ENCODE measurements at places on chromosomes 6 and 20.

GRCh38 chr6:122798099-122798641 is 9.1 kb downstream of the SMPDL3A start:
- no peak for DNase-seq

GRCh38 chr6:167481307-167481926 is 156.5 kb downstream of the TTLL2 start:
- DNase-seq, result no peak

DNA sequence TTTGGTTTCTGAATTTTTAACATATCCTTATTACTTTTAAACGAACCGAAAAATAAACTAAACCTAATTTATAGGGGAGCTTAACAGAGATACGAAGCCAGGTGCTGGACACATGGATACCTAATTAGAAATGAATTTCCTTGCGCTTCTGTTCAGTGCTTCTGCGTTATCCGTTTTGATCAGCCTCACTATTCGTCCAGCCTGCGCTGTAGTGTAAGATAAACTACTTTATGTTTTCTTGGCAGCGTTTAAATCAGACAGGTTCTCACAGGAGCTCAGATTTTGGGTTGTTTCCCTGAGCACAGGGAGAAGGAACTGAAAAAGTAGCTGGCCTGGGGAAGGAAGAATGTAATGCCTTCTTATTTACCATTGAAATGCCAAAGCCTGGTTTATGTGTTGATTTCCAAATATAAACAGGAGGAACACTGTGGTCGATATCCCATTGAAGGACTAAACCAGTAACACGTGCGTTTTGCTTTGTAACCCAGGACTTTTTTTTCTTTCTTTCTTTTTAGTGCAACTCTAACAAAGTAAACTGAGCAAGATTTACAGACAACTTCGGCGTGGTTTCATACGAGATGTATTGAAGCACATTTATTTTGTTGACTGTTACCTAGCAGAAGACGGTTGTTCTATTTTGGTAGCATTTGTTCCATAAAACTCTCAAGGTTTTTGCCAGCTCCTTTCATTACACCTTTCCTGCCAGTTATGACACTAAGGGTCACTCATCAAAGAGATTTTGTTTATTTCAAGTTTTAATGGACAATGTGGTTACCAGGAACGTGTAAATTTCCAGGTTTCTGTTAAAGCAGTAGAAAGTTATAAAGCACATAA is 214.8 kb upstream of the HEY2 start:
- DNase-seq, result no peak

- no peak for DNase-seq
Observed at GRCh38 chr6:158206740-158207421, 38.7 kb downstream of the GTF2H5 start.

GRCh38 chr6:68046756-68047155 is 588.3 kb upstream of the ADGRB3 start:
- no peak for DNase-seq

- no peak for DNase-seq
Observed at GRCh38 chr6:42315991-42316970, 98.6 kb upstream of the MRPS10 start.

- DNase-seq, result no peak
Observed at GRCh38 chr6:87755708-87756671, 54.0 kb upstream of the AKIRIN2 start.

DNA sequence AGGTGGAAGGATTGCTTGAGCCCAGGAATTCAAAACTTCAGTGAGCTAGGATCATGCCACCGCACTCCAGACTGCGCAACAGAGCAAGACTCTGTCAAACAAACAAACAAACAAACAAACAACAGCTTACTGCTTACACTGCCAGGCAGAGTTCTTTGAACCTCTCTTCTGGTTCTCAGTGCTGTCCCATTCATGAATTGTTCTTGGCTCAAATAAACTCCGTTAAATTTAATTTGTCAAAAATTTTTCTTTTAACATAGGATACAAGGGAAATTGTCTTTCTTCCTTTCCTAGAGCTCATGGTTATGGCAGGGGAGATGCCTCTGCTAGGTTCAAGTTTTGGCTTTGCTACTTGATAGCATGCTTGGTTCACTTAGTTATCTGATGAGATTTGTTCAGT is 29.7 kb upstream of the RFPL4B start:
- no peak for DNase-seq

GRCh38 chr6:4100655-4101054 is 21.7 kb upstream of the FAM217A start:
- no peak for DNase-seq

DNA sequence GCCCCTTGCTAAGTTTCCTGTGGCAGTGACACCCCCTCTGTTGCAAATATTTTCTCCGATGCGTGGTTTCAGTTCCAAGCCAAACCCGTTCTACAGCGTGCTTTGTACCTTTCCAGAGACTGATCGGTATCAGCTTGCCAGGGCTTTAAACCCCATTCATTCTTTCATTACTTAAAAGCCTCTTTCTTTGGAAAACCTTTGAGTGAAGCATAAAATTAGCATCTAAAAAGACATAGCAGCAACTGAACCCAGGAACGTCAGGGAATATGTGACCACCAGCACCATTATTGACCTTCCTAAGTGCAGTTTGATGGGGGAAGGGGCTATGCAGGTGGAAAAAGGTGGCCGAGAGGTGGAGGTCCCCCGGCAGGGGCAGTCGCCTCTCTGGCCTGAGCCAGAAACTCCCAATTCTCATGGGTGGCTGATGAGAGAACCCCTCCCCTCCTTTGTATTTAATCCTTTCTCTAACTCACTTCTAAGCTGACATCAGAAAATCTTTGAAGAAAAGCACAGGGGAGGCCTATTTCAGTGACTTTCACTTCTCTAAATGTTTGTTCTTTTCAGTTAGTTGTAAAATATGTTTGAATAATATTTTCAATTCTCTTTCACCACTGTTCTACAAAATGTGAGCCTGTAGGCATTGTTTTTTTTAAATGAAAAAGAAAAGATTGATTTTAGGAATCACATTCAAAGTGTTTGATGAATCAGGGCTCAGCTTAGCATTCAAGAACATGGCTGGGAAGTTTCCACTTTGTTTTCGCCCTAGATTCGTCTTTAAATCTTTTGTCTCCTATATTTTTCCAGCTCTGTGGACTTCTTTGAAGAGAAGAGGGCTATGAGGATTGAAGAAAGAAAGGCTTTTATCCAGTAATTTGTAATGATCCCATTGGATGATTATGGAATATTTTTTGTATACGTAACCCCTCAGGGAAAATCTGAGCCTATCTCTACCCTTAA is 89.2 kb downstream of the RSPH3 start:
- DNase-seq, result no peak

- no peak for DNase-seq
Observed at GRCh38 chr6:75626561-75626960, 24.9 kb downstream of the SENP6 start.

GRCh38 chr20:43167615-43168014 is 22.1 kb downstream of the PTPRT start:
- no peak for DNase-seq

GRCh38 chr6:4078691-4079471 is at the start of gene FAM217A:
TSS of gene FAM217A (minus strand) at chr6:4079137. CDS start at chr6:4077414, 1,723 bp downstream.
- no peak for DNase-seq

- no peak for DNase-seq
Observed at GRCh38 chr6:154276810-154277628, 79.6 kb downstream of the IPCEF1 start.

- no peak for DNase-seq
Observed at GRCh38 chr6:131492932-131493573, 80.0 kb upstream of the ARG1 start.

DNA sequence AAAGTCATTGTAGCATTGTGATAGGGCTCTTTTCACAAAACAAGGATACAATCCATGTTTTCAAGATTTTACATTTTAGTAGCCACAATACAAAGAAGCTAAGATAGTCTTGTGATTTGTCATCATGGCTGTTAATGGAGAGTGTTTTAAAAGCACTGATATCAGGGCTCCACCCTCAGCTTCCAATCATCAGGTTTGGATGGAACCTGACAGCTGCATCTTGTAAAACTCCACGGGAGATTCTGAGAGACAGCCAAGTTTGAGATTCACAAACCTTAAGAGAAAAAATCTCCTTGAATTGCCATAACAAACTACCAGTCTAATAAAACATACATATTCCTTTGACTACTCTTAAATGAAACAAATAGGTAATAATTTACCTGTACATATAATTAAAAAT is 280.2 kb downstream of the ESR1 start:
- no peak for DNase-seq

DNA sequence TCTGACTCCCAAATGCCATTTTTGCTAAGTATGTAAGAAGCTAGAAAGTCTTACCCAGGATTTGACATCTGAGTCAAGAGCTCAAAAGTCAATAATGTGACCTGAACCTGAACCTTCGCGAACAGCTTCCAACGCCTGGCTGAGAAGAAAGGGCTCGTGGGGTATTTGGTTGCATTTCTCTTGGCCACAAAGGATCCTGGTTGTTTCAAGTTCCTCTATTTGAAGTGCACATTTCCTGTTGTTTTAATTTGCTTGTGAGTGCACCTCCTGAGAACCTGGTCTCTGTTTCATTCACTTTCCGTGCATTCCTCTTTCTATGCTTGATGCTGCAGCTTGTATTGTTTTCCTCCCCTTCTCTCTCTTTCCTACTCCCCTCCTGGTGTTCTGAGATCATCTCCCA is 212.5 kb downstream of the FOXA2 start:
- no peak for DNase-seq

DNA sequence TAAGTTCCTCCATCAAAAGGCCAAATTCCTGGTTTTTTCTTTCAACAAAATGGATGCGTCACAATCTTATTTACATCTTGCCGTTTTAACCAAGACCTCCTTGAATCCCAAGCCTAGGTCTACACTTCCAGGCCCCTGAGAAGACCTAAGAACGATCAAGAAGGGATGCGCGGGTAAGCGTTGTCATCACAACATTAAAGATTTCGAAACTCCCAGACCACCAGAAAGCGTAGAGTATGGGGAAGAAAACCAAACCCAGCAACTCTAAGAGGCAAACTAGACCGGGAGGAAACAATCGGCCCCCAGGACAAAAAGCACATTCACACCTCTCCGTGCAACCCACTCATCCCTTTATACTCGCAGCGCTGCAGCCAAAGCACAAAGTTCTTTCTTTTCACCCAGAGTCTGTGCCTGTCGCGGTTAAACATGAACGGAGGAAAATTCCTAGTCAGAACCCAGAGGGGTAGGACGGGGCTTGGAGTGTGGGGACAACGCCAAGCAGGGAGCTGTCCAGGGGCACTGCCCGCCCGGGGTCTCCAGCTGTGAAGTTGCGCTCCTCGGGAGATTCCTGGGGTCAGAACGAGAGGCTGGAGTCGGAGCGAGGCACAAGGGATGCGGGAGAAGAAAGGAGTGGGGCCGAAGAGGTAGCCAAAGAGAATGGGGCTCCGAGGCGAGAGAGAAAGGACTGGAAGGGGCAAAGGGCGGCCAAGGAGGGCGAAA is 725 bp downstream of the OSER1 start:
- no peak for DNase-seq

DNA sequence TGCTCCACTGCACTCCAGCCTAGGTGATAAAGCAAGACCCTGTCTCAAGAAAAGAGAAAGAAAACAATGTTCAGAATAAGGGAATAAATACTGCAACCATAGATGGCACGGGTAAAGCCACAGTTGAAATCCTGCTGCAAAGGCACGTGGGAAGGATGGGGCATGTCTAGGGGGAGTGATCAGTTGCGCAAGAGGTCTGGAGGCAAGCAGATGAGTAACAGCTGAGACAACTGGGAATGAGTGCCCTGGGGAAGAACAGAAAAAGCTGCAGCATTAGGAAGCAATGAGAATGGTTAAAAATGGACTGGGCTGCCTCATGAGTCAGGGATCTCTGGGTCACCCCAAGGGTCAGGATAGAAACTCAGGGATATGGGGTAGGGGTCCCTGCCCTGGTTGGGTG is 96.3 kb downstream of the GMPR start:
- no peak for DNase-seq

- DNase-seq, result no peak
Observed at GRCh38 chr6:443621-444159, 52.1 kb downstream of the IRF4 start.

- no peak for DNase-seq
Observed at GRCh38 chr6:22681761-22682160, 112.4 kb downstream of the HDGFL1 start.

GRCh38 chr6:170202416-170203135 is 88.3 kb downstream of the DLL1 start:
- no peak for DNase-seq

DNA sequence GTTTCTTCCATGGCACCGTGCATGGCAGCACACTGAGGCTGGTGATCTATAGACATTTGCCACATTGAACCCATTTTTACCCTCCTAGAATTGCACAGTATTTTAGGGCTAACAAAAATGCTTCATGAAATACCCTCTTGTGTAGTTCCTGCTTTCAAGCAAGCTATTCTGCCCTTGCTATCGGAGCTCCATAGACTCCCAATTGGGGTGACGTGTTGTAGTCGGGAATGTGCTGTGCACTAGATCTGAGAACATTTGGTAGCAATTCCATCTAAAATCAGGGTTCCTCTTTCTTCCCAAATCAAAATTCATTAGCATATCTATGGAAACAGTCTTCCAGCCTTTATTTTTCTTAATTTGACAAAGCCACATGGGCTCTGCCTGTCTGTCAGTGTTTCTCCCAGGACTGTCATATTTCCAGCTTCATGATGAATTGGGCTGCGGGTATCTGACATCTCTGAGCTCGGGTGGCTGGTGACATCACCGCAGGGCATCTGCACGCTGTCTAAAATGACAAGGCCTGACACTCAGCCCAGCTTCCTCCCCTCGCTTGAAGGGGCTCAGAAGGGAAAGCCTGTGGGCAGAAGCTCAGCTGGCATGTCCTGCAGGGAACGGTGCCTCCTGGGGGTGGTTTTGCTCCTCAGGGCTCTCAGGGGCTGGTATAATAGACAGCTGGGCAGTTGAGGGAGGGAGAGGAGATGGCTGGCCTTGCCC is 406.4 kb downstream of the QKI start:
- DNase-seq, result no peak

- DNase-seq, result no peak
Observed at GRCh38 chr6:170003451-170004160, 252.2 kb downstream of the ERMARD start.

- DNase-seq, result no peak
Observed at GRCh38 chr20:32017711-32018251, 7.5 kb downstream of the CCM2L start.

GRCh38 chr6:124857746-124858145 is 104.5 kb upstream of the RNF217 start:
- DNase-seq, result no peak

GRCh38 chr20:45101333-45101850 is 465 bp upstream of the KCNS1 start:
- no peak for DNase-seq

DNA sequence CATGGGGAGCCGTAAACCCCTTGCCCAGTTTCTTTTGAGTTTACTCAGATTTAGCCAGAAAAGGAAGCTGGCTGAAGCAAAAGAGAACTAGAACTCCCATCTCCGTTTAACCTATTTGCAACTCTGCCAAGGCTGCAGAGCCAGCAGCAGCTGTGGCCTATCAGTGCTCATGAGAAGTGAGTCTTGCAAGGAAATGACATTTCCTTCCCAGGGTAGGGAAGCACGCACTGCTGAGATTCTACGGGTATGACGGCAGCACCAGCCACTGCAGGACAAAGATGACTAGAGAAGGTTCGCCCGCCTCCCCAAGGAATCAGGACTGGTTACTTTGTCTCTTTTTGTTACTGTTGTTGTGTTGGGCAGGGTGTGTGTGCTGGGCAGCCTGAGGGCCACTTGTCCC is 47.6 kb downstream of the PPP1R3G start:
- no peak for DNase-seq

Measured in activated CD8-positive, alpha-beta memory T cell treated with anti-CD3 and anti-CD28 coated beads for 4 hours (primary cell).